ENCODE measurements at places on chromosomes 4 and X. TPM values are rescaled to one million over a fixed set of nuclear protein-coding genes. Genes with fewer than 3 reads are reported as not detected.

DNA sequence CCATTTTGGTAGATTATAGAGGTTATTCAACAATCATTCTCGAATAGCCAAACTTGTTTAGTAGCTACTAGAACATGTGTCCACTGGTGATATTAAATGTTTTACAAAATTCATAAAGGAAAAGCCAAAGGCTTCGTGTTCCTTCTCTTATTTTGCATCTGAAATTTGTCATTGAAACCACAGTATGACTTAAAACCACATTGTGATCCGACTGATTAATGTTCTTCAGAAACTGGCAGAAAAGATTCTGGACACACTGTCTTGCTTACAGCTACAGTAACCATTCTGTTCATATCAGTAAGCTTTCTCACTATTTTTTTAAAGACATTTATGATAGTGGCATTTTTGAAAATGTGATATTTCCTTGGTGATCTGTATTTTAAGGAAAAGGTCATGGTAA lies 2.6 kb upstream of the SMARCA1 start:
- H3K4me3 ChIP-seq, result no peak overlapping the region
- no peaks in the 10 kb centered on the region for H3K36me3 ChIP-seq
- DNase-seq, result no peak
- no peak overlapping the region for H3K27ac ChIP-seq
- no peaks in the 10 kb centered on the region for H3K27me3 ChIP-seq

GRCh38 chr4:84920617-84921016 lies 45.9 kb downstream of the WDFY3 start:
- H3K36me3 ChIP-seq, result peaks cover 2% of the 10 kb centered on the region
- no peaks in the 10 kb centered on the region for H3K27me3 ChIP-seq

DNA sequence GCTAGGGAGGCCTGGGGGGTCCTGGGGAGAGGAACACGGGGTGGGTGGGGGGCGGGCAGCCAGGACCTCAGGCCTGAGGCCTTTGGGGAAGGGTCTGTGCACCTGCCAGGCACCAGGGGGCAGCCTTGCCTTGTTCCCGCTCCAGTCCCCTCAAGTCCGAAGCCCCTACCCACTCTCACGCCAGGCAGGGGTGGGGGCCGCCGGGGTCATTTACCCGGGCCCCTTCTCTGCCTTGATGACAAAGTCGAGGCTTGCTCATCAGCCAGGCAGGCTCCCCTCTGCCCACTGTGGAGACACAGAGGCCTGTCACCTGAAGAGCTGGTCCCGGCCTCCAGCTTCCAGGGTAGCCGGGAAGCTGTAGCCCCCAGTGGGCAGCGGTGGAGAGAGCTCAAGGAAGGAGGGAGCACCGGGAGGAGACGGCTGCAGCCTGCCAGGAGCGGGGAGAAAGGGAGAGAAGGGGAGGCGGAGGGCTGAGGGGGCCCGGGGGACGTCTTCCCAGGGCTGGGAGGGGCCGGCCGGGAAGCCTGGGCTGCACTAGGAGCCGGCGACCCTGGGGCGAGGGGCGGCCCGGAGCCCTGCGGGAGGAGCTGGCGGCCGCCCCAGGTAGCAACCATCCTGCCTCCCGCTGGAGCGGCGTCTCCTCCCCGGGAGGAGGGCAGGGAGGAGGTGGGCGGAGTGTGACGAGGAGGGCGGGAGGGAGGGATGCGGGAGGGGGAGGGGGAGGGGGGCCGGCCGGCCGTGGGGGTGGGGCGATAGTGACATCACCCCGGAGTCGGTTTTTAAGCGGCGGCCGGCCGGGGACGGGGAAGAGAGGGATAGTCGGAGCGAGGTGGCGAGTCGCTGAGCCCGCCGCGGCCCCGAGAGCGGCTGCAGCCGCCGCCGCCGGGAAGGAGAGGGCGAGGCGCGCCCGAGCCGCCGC lies at the start of gene SLC6A8:
Gene SLC6A8, plus strand, starts transcription at position 806 of the 919 bp plus-strand sequence. CDS start 649 bp downstream, outside the sequence.
- no peaks in the 10 kb centered on the region for H3K36me3 ChIP-seq
- H3K27ac ChIP-seq, result peak within 1 kb of the TSS; percentile 42
- H3K27me3 ChIP-seq, result no peaks in the 10 kb centered on the region

- H3K4me3 ChIP-seq, result no peak overlapping the region
- peak overlapping the region; percentile 51 for H3K27ac ChIP-seq
- H3K27me3 ChIP-seq, result no peaks in the 10 kb centered on the region
- no peaks in the 10 kb centered on the region for H3K36me3 ChIP-seq
- no peaks in the 10 kb centered on the region for H3K4me1 ChIP-seq
Observed at GRCh38 chr4:37601531-37601930, 84.6 kb downstream of the RELL1 start.

DNA sequence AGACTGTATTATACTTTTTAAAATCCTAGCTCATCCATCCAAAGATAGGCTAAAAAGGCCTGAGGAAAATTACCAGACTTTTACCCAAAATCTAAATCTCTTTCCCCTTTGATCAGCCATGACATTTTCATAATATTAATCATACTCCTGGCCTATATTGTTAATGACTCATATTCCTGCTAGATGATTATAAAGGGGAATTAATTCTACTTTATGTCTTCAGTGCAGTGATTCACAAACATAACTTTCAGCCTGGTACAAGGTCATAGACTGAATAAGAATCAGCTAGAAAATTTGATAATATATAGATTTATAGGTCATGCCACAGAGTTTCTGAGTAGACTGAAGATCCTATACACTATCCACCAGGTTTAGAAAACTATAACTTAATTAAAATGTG lies 1905.4 kb downstream of the C4orf33 start:
- DNase-seq, result no peak
- no peaks in the 10 kb centered on the region for H3K4me1 ChIP-seq
- no peaks in the 10 kb centered on the region for H3K27me3 ChIP-seq
- H3K36me3 ChIP-seq, result no peaks in the 10 kb centered on the region
- H3K27ac ChIP-seq, result no peak overlapping the region
- no peak overlapping the region for H3K4me3 ChIP-seq

DNA sequence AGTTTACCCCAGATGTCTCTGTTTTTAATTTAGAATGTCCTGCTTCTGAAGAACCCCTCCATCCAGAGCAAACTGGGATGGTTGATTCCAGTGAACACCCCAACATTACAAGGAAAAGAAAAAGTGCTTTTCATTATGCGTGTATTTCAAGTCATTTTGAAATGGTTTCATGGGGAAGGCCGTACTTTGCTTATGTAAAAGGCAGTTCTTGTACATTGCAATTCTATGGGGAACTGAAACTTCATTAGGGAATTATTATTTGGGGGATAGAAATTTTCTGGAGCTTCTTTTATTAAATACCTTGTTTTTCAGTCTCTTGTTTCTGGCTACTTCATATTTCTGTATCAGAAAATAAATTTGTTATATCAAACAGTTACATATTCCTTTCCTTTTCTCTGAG lies 96.9 kb upstream of the ZNF518B start:
- no peaks in the 10 kb centered on the region for H3K4me1 ChIP-seq
- no peaks in the 10 kb centered on the region for H3K36me3 ChIP-seq
- no peak overlapping the region for H3K27ac ChIP-seq
- no peak for DNase-seq
- no peak overlapping the region for H3K4me3 ChIP-seq

- peak; percentile 5 for DNase-seq
- no peaks in the 10 kb centered on the region for H3K4me1 ChIP-seq
- no peak overlapping the region for H3K4me3 ChIP-seq
- H3K27ac ChIP-seq, result no peak overlapping the region
- no peaks in the 10 kb centered on the region for H3K27me3 ChIP-seq
Observed at GRCh38 chr4:79273915-79274314, 51.9 kb downstream of the NAA11 start.

DNA sequence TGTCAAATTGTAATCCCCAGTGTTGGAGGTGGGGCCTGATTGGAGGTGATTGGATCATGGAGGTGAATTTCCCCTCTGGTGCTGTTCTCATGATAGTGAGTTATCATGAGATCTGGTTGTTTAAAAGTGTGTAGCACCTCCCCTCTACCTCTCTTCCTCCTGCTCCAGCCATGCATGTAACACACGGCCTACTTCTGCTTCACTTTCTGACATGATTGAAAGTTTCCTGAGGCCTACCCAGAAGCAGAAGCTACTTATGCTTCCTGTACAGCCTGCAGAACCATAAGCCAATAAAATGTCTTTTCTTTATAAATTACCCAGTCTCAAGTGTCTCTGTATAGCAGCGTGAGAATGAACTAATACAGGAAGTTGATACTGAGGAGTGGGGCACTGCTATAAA lies 61.7 kb upstream of the DDX60 start:
- H3K36me3 ChIP-seq, result peaks cover 4% of the 10 kb centered on the region
- DNase-seq, result no peak
- H3K4me1 ChIP-seq, result no peaks in the 10 kb centered on the region
- H3K27ac ChIP-seq, result no peak overlapping the region
- H3K27me3 ChIP-seq, result no peaks in the 10 kb centered on the region
- no peak overlapping the region for H3K4me3 ChIP-seq

- DNase-seq, result peak; percentile 33
- H3K27ac ChIP-seq, result no peak overlapping the region
- no peaks in the 10 kb centered on the region for H3K36me3 ChIP-seq
Observed at GRCh38 chrX:70485466-70485865, 40.8 kb downstream of the DLG3 start.

GRCh38 chrX:12946838-12947544 lies 27.9 kb upstream of the TMSB4X start:
- no peaks in the 10 kb centered on the region for H3K27me3 ChIP-seq
- H3K4me3 ChIP-seq, result no peak overlapping the region
- peaks cover 6% of the 10 kb centered on the region for H3K4me1 ChIP-seq
- H3K36me3 ChIP-seq, result no peaks in the 10 kb centered on the region

DNA sequence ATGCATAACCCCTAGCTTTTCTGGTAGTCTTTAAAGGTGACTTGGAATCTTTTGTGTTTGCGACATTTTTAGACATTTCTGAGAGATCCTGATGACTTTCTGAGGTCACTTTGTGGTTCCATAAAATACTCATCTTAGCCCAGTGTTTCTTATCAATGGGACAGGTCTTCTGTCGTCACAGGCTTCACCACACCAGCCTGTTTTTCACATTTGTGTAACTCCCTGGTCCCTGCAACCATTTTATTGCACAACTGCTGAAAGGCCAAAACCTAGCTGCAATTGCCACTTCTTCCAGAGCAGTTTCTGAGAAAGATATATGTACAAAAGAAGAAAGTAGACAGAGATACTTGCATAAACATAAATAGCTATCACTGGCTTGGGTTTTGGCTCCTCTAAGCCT lies 120.9 kb downstream of the IL15 start:
- H3K27me3 ChIP-seq, result no peaks in the 10 kb centered on the region
- H3K4me3 ChIP-seq, result no peak overlapping the region
- no peak overlapping the region for H3K27ac ChIP-seq

DNA sequence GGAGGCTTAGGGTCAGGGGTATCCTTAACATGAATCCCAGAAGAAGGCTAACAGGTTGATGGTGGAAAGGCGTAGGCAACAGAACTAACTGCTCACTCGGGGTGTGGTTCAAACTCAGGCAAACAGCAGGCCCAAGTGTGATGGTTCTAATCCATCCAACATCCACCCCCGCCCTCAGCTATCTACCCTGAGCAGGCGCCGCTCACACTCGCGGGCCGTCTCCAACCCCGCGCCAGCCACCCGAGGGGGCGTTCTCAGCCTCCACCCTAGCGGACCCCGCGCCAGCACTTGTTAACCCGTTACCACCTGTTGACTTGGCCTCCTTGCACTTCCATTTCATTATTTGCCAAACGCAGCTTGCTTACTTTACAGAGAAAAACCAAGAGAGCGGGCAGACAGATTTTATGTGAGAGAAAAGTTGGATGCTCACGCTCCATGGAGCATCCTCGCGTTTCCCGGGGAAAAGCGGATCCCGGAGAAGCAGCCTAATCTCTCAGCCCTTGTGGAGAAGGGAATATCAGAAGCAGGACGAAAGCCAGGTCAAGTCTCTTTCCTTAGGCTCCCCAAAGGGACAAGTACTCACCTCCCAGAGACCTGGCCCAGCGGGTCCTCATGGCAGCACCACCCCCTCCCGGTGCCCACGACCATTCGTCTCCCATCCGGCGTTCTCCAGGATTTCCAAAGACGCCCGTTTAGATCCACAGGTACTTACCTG lies 773 bp downstream of the SNCA start:
- H3K27ac ChIP-seq, result no peak overlapping the region
- H3K4me3 ChIP-seq, result no peak overlapping the region
- peaks cover 2% of the 10 kb centered on the region for H3K4me1 ChIP-seq

DNA sequence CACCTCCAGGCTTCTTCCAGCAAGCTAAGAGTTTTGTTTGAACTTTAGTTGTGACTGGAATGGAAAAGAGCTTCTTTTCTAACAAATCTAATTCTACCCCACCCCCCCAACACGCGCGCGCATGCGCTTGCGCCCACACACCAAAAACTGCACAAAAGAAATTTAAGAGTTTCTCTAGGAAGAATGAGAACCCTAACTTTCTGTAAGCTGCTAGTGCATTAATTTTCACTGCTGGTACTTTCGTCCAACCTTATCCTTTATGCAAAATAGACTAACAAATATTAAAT lies 9.0 kb upstream of the INTU start:
- peak; percentile 12 for DNase-seq
- H3K27me3 ChIP-seq, result no peaks in the 10 kb centered on the region
- no peak overlapping the region for H3K27ac ChIP-seq
- no peaks in the 10 kb centered on the region for H3K36me3 ChIP-seq
- no peaks in the 10 kb centered on the region for H3K4me1 ChIP-seq

- DNase-seq, result no peak
- no peaks in the 10 kb centered on the region for H3K4me1 ChIP-seq
- H3K36me3 ChIP-seq, result no peaks in the 10 kb centered on the region
- H3K27me3 ChIP-seq, result no peaks in the 10 kb centered on the region
- no peak overlapping the region for H3K27ac ChIP-seq
Observed at GRCh38 chr4:186285147-186285546, 19.2 kb downstream of the F11 start.

DNA sequence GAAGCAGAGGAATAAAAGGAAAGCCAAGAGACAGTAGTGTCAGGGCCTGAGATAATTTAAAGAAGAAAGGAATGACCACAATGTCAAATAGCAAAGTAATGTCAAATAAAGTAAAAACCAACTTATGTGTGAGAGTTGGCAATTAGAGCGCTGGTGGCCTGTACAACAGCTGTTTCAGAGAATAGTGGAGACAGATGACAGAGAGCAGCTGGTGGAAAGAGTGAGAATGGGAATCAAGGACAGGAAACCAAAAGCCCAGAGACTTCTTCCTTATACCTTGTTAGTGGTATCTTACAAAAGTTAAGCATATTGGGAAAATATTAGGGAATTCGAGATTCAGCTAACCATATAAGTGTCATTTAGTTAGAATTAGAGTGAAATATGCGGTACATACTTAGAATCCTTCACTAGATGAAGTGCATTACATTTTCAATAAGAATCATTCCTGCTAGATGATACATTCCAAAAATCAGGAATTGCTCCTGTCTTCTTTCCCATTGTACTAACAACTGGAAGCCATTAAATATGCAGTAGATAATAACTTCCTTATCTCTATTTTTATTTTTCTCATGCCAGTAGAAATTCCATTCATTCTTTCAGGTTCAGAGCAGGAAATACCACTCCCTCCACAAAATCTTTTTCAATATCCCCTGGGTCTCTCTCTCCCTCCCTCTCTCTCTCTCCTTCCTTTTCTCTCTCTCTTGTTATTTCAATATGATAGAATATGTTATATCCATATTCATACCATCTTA lies 525.4 kb downstream of the CENPC start:
- H3K4me3 ChIP-seq, result no peak overlapping the region
- H3K36me3 ChIP-seq, result no peaks in the 10 kb centered on the region
- no peaks in the 10 kb centered on the region for H3K4me1 ChIP-seq

GRCh38 chrX:10360116-10360515 lies 203.3 kb downstream of the CLCN4 start:
- H3K36me3 ChIP-seq, result no peaks in the 10 kb centered on the region
- H3K4me1 ChIP-seq, result no peaks in the 10 kb centered on the region
- no peak overlapping the region for H3K4me3 ChIP-seq
- no peak overlapping the region for H3K27ac ChIP-seq
- no peak for DNase-seq

FAT1 gene
- 99.3 TPM for polyA plus RNA-seq

RCHY1 gene
- 25.5 TPM for polyA plus RNA-seq

BEND4 gene
- polyA plus RNA-seq, result 1.8 TPM

PPBP gene
- polyA plus RNA-seq, result not detected

LPAR4 gene
- not detected for polyA plus RNA-seq

TFE3 gene
- polyA plus RNA-seq, result 23.8 TPM

GUCY1A1 gene
- polyA plus RNA-seq, result 8.1 TPM

SEC24B gene
- 11.2 TPM for polyA plus RNA-seq

Data from small intestine (tissue), 16 donors.